ENCODE measurements at places on chromosomes 12 and 14. TPM values are rescaled to one million over a fixed set of nuclear protein-coding genes. Genes with fewer than 3 reads are reported as not detected.
A peak's percentile ranks its signal among the peaks of the same experiment; 100 is the strongest.

The GLIPR1L1 gene
- total RNA-seq: not detected

DNA sequence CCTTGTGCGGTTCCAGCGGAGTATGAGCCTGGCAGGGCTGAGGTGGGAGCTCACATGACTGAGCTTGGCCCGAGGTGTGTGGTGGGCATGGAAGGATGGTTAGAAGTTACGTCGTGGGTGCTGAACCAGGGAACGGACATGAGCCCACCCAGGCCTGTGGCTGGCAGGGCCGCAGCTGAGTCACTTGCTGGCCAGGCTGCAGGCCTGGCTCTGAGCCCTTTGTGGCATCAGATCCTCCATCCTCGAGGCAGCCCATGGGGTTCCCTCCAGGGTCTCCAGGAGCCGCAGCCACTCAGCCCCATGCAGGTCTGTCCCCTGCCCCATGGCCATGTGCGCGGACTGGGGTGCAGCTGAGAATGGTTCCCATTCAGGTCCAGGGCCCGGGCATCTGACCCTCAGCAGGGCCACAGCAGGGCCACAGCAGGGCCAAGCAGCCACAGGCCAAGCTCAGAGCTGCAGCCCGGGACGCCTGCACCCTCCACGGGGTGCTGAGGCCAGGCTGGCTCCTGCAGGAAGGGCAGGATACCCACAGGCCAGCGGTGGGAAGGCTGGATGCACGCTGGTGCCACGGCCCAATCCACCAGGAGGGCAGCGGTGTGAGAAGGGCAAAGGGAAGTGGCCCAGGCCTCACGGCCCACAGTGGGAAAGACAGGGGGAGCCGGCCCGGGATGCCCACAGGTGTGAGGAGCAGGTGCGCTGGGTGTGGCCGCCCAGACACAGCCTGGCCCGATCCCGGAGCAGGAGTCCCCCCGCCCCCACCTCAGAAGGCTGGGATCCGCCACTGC is 26.3 kb upstream of the ULK1 start:
- H3K4me3 ChIP-seq: no peak overlapping the region
- H3K27me3 ChIP-seq: peaks cover 3% of the 10 kb centered on the region
- no peaks in the 10 kb centered on the region for H3K4me1 ChIP-seq
- H3K27ac ChIP-seq: no peak overlapping the region
- H3K36me3 ChIP-seq: no peaks in the 10 kb centered on the region

GRCh38 chr12:106801830-106802533 is 27.5 kb downstream of the RIC8B start:
- DNase-seq: no peak
- H3K27ac ChIP-seq: no peak overlapping the region
- peaks cover 23% of the 10 kb centered on the region for H3K36me3 ChIP-seq
- no peak overlapping the region for H3K4me3 ChIP-seq

GRCh38 chr12:49689785-49690184 is 17.4 kb downstream of the FMNL3 start:
- DNase-seq: no peak
- H3K4me3 ChIP-seq: no peak overlapping the region

DNA sequence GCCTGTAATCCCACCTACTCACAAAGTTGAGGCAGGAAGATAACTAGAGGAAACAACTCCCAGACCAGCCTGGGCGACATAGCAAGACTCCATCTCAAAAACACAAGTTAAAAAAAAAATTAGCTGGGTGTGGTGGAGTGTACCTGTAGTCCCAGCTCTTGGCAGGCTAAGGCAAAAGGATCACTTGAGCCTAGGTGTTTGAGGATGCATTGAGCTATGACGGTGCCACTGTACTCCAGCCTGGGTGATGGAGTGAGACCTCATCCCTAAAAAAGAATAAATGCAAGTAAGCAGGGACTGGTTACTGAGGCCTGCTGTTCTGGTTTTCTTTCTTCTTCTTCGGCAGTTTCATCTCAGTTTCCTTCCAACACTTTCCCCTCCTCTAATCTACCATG is 7.4 kb downstream of the PTPN21 start:
- no peak overlapping the region for H3K4me3 ChIP-seq
- DNase-seq: no peak
- H3K27me3 ChIP-seq: peaks cover 18% of the 10 kb centered on the region
- H3K36me3 ChIP-seq: no peaks in the 10 kb centered on the region
- H3K27ac ChIP-seq: no peak overlapping the region

- H3K4me1 ChIP-seq: no peaks in the 10 kb centered on the region
- H3K27ac ChIP-seq: no peak overlapping the region
- H3K36me3 ChIP-seq: no peaks in the 10 kb centered on the region
Measured at GRCh38 chr14:50381823-50382287, 14.8 kb downstream of the CDKL1 start.

DNA sequence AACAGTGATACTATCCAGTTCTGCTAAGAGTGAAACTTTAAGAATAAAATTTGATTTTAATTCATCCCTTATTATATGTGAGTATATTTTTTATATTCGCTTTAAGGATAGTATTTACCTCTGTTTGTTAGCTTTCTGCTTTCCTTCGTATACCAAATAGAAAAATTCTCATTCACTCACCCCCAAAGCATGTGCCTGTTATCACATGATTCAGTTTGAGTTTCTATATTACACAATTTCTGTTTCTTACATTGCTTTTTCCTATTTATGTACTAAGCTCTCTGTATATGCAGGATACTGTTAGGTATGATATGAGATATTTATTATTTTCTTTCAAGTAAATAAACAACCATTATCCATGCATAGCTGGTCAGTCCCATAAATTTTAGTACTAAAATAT is 275.2 kb downstream of the FBXL14 start:
- H3K27me3 ChIP-seq: no peaks in the 10 kb centered on the region
- DNase-seq: no peak
- peaks cover 11% of the 10 kb centered on the region for H3K36me3 ChIP-seq

The OAS3 gene
- 221 TPM for total RNA-seq

DNA sequence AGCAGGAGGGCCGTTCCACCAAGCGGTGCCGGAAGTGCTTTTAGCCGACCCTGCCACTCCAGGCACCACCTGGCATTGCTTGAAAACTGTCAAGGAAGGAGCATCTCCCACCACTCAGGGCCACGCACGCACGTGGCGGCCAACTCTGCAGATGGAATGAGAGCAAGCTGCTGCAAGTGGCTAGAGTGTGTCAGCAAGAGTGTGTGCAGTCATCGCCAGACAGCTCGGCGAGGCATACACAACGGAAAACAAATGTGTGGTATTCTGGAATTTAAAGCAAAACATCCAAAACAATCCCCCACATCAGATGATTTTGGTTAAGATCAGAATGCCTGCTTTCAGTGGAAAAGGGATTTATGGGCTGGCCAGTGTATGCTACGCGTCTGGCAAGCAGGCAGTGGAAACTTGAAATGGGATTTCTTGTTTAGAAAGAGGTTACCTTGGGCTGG is 11.2 kb downstream of the CD9 start:
- DNase-seq: no peak
- no peak overlapping the region for H3K4me3 ChIP-seq
- peaks cover 5% of the 10 kb centered on the region for H3K4me1 ChIP-seq
- H3K27ac ChIP-seq: no peak overlapping the region
- no peaks in the 10 kb centered on the region for H3K36me3 ChIP-seq

The CMA1 gene
- 0.51 TPM for total RNA-seq

DNA sequence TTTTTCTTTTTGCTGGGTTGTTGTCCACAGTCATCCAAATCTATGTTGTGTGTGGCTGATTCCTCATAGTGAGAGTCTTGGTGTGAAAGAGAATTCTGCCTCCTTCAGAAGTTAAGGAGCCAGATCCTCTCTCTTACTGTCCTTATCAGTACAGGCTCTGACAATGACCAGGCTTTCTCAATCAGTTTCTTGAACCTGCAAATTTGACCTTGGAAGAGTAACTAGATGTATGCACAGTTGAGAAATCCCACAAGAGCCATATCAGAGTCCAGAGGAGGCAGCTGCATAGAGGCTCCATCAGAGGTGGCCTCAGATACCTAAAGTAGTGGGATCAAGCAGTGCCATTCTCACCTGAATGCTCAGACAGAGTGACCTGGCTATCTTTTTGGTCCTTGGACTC is 5.5 kb upstream of the GALC start:
- DNase-seq: no peak
- H3K27me3 ChIP-seq: no peaks in the 10 kb centered on the region
- H3K4me3 ChIP-seq: no peak overlapping the region
- peaks cover 69% of the 10 kb centered on the region for H3K4me1 ChIP-seq

DNA sequence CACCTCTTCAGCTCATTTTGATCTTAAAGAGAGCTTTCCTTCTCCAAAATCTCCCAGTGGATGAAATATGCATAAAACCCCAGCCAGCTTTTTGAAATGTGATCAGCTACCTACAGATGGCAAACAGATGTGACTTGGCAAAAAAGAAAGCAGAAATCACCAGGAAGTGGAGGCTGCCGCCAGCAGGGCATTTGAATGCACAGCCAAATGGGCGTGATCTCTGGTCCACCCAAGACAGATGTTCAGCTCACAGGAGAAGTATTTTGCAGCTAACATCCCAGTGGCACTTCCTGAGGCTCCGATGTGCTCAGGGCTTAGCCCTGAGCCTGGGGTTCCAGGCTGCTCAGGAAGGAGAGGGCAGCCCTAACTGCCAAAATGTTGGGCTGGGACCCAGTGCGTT is 78.3 kb downstream of the LGMN start:
- H3K27me3 ChIP-seq: no peaks in the 10 kb centered on the region
- H3K4me1 ChIP-seq: peaks cover 44% of the 10 kb centered on the region
- H3K36me3 ChIP-seq: peaks cover 44% of the 10 kb centered on the region
- no peak for DNase-seq

DNA sequence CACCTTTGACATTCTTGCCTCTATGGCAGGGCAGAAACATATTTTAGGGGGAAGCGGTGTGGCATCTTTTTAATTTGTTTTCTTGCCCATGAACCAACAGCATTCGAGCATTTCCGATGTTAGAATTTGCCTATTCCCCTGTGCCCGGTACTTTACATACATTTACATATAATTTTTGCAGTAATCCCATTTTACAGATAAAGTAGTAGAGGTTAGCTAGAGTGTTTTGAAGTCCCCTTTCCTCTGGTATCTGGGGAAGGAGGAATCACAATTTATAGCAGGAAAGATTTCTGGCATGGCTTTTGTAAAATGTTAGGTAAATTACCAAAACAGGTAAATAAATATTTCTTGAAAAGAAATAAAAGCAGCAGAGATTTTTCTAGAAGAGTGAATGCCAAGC is 1.6 kb downstream of the BORCS5 start:
- H3K4me1 ChIP-seq: peaks cover 41% of the 10 kb centered on the region
- peaks cover 4% of the 10 kb centered on the region for H3K36me3 ChIP-seq
- DNase-seq: no peak
- H3K4me3 ChIP-seq: peak overlapping the region; percentile 92
- H3K27ac ChIP-seq: peak overlapping the region; percentile 97
- no peaks in the 10 kb centered on the region for H3K27me3 ChIP-seq

DNA sequence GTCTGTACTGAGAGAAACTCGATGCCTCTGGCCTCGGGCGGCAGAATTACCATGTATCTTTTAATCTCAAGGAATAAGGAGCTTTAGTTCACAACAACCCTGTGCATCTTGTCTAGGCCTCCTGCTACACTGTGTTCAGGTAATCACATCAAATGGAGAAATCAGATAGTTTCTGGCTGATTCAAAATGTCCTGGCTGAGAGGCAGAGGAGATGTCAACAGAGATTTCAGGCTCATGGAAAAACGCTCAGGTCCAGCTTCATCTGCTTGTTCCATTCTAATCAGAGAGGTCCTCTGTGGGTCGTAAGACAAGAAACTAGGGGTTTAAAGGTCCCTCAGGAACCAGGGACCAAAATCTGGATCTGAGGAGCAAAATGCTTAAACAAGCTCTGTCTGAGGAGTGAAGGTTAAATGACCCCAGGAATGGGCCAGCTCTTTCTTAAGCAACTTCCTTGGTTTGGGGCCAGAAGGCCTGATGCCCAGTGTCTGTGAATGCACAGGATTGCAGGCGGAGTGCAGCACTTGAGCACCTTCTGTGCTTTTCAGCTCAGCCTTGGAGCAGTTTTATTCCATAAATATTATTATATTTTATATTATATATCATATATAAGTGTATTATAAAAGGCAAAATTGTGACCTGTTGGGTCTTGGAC is 170.2 kb upstream of the PRICKLE1 start:
- H3K4me1 ChIP-seq: no peaks in the 10 kb centered on the region
- H3K27me3 ChIP-seq: no peaks in the 10 kb centered on the region
- no peak overlapping the region for H3K4me3 ChIP-seq
- H3K27ac ChIP-seq: no peak overlapping the region
- no peak for DNase-seq
- H3K36me3 ChIP-seq: no peaks in the 10 kb centered on the region

- H3K4me1 ChIP-seq: no peaks in the 10 kb centered on the region
- H3K4me3 ChIP-seq: no peak overlapping the region
- H3K36me3 ChIP-seq: no peaks in the 10 kb centered on the region
- peaks cover 21% of the 10 kb centered on the region for H3K27me3 ChIP-seq
- H3K27ac ChIP-seq: no peak overlapping the region
Measured at GRCh38 chr14:54377501-54377900, 19.3 kb upstream of the CDKN3 start.

DNA sequence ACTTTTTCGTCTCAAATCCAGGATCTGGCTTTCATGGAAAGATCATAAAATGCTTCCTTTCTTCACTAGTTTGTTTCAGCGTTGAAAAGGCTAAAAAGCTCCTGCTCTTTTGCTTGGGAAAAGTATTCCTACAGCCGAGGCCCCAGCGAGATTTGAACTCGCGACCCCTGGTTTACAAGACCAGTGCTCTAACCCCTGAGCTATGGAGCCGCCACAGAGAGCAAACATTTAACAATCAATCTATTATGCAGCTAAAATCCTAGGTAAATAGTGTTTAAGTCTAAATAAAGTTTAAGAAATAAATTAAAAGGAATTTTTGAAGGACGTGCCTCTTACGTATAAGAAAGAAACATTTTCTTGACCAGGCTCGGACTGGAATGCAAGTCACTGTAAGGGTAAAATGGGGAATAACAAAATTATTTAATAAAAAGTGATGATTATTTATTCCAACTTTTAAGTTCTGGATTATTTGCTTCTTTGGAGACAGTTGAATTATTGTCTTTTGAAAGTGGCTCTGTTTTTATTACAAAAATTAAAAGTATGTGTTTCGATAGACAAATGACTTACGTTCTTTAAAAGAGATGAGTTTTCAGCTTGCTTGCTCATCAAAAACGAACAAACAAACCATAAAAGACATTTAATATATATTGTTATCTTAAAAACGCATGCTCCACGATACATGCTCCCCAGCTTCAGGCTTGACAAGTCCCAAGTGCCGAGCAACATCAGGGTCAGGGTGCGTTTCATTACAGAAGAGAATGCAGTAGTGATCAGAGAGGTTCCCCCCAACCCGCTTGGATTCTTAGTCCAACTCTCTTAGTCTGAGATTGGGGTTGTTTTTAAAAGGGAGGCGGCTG is 10.2 kb downstream of the OR6S1 start:
- peak overlapping the region; percentile 13 for H3K27ac ChIP-seq
- DNase-seq: no peak
- H3K4me3 ChIP-seq: peak overlapping the region; percentile 81
- H3K4me1 ChIP-seq: peaks cover 29% of the 10 kb centered on the region
- H3K27me3 ChIP-seq: peaks cover 84% of the 10 kb centered on the region

The HCAR2 gene
- not detected for total RNA-seq

The CCDC184 gene
- 0.57 TPM for total RNA-seq

DNA sequence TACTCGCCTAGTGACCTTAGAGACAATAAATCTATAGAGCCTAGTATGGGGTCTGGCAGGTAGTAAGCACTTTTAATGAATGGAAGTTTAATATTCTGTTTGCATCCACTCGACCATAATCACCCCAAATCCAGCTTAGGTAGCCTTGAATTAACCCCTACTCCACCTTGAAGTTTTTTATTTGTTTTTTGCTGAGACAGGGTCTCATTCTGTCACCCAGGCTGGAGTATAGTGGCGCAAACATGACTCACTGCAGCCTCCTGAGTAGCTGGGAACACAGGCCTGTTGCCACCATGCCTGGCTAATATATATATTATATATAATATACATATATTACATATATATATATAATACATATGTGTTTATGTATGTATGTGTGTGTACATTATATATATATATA is 38.8 kb downstream of the MDM2 start:
- peaks cover 2% of the 10 kb centered on the region for H3K4me1 ChIP-seq
- H3K4me3 ChIP-seq: no peak overlapping the region
- H3K36me3 ChIP-seq: peaks cover 13% of the 10 kb centered on the region

Data from activated naive CD8-positive, alpha-beta T cell treated with anti-CD3 and anti-CD28 coated beads, Interleukin-2, amount 10 ng/mL, durations not matched to agents 7 days and 5 days (primary cell).